Epithelial cell of proximal tubule (primary cell): ENCODE measurements at places on chromosomes 2 and 18. TPM values are rescaled to one million over a fixed set of nuclear protein-coding genes. Genes with fewer than 3 reads are reported as not detected.

MYO1B gene
- 66.5 and 69.6 TPM in 2 replicates for total RNA-seq

GAL3ST2 gene
- total RNA-seq: 0.22 TPM in 1 of 2 replicates, not detected in the other

PDE1A gene
- total RNA-seq: 0.07 TPM in 1 of 2 replicates, not detected in the other

NEURL3 gene
- total RNA-seq: 1.0 and 8.6 TPM in 2 replicates

SPC25 gene
- total RNA-seq: 39.7 and 42.1 TPM in 2 replicates

ANKRD30BL gene
- total RNA-seq: not detected in 2 replicates

POTEI gene
- not detected in 2 replicates for total RNA-seq

ARHGEF33 gene
- under 0.01 and 0.22 TPM in 2 replicates for total RNA-seq

DNPEP gene
- 40.0 and 54.0 TPM in 2 replicates for total RNA-seq

INPP5D gene
- 0.80 and 1.8 TPM in 2 replicates for total RNA-seq

GLI2 gene
- total RNA-seq: 3.8 and 4.0 TPM in 2 replicates

CGREF1 gene
- 1.0 and 2.3 TPM in 2 replicates for total RNA-seq

DYSF gene
- total RNA-seq: 6.3 and 8.2 TPM in 2 replicates

ATOH8 gene
- 0.52 and 0.94 TPM in 2 replicates for total RNA-seq

IL1B gene
- total RNA-seq: 0.65 TPM in 1 of 2 replicates, not detected in the other

MC2R gene
- not detected in 2 replicates for total RNA-seq

SP140 gene
- 4.6 and 5.3 TPM in 2 replicates for total RNA-seq

NXPH2 gene
- 0.12 and 2.0 TPM in 2 replicates for total RNA-seq

REG1A gene
- total RNA-seq: not detected in 2 replicates

CFAP221 gene
- total RNA-seq: 0.80 TPM in 1 of 2 replicates, not detected in the other

POTEE gene
- not detected in 2 replicates for total RNA-seq

REG3A gene
- not detected in 2 replicates for total RNA-seq

HOXD9 gene
- total RNA-seq: 9.8 and 11.5 TPM in 2 replicates

HK2 gene
- total RNA-seq: 9.5 and 17.6 TPM in 2 replicates

UGT1A4 gene
- 0.07 TPM in 1 of 2 replicates, not detected in the other for total RNA-seq

GPAT2 gene
- total RNA-seq: 1.1 and 1.7 TPM in 2 replicates

HTR2B gene
- total RNA-seq: not detected in 2 replicates

PROM2 gene
- total RNA-seq: 5.1 and 7.5 TPM in 2 replicates
